Vagina (tissue), 2 donors: ENCODE measurements at places on chromosomes 7 and 10.

GRCh38 chr10:12484002-12484918 is 134.9 kb downstream of the CAMK1D start:
- DNase-seq: no peak

DNA sequence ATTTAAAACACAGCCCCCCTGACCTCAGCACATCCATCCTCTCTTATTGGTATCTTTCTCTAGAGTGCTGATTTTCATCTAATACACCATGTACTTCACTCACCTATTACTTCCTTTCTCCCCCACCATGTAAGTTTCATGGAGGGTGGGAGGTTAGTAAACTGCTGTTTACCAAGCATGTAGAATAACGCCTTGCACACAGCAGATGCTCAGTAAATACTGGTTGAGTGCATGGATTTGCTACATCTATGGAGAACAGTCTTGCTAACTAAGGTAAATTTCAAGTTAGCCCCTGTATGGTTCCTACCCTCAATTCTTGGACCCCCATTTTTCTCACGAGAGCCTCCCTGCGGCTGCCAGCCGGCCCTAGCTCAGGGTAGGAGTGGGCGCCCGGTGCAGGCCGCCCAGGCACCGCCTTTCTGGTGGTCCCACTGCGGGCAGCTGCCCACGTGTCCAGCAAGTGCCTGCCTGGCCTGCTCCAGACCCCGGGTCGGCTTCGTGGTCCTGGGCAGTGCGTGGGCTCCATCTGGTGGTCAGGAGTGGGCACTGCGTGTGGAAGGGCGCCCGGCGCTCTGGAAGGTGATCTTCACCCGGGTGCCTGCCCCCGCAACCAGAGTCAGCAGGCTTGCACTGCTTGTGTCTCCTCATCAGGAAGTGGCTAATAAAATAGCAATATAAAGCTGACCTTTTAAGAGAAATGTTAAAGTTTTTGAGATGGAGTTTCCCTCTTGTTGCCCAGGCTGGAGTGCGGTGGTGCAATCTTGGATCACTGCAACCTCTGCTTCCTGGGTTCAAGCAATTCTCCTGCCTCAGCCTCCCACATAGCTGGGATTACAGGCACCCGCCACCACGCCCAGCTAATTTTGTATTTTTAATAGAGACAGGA is 63.4 kb upstream of the DNAJB6 start:
- DNase-seq: no peak

GRCh38 chr7:17406738-17407137 is 108.3 kb downstream of the AHR start:
- DNase-seq: no peak

DNA sequence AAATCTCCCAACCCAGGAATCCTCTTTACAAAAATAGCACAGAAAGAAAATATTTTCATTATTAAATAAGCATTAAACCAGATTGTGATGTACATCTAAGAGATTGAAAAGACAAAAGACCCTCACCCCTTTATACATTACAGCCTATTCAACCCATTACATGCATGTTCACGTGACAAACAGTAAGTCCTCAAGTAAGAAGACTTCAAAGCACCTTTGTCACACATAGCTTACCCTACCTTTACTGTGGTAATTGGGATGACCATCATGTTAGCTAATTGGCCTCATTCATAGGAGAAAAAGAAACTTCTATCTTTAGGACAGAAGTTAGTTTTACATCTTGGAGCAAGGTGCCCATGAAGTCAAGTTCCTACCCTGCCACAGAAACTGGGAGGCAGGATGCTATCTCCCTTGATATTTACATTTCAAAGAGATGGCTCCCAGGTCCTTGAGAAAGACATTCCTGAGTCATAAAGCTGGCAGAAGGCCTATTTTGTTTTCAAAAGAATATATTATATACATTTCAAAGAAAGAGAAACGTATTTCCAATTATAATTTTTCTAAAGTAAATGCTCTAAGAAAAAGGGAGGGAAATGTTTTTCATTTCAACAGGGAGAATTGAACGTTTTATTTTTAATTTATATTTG is 48.1 kb downstream of the GNAI1 start:
- no peak for DNase-seq

- DNase-seq: no peak
These were observed 336.6 kb downstream of the HGF start for GRCh38 chr7:81433206-81433605.

- DNase-seq: no peak
These were observed 9.7 kb upstream of the PURB start for GRCh38 chr7:44894888-44895580.

GRCh38 chr10:23198940-23199767 is 7.0 kb downstream of the PTF1A start:
- peak; percentile 58 for DNase-seq

- DNase-seq: no peak
These were observed 609 bp upstream of the PNLIP start for GRCh38 chr10:116545122-116545521.

- DNase-seq: no peak
These were observed 187.4 kb upstream of the GRB10 start for GRCh38 chr7:50970092-50970491.

DNA sequence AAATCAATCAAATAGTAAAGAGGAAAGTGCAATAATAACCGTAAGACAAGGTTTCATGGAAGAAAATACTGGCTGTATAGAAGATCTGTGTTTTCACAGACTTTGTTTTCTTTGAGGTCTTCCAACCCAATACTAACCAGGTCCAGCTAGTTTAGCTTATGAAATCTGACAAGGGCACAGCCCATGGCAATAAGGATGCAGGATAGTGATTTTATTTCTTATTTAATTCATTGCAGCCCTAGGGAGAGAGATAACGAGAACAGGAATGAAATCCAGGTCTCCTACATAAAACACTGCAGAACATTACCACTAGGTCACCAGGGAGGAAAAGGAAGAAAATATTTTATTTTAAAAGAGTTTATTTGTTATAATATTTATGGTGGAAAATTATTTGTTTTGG is 145.1 kb downstream of the DNAJC1 start:
- DNase-seq: no peak

GRCh38 chr7:31633467-31633866 is 53.5 kb upstream of the PPP1R17 start:
- no peak for DNase-seq

DNA sequence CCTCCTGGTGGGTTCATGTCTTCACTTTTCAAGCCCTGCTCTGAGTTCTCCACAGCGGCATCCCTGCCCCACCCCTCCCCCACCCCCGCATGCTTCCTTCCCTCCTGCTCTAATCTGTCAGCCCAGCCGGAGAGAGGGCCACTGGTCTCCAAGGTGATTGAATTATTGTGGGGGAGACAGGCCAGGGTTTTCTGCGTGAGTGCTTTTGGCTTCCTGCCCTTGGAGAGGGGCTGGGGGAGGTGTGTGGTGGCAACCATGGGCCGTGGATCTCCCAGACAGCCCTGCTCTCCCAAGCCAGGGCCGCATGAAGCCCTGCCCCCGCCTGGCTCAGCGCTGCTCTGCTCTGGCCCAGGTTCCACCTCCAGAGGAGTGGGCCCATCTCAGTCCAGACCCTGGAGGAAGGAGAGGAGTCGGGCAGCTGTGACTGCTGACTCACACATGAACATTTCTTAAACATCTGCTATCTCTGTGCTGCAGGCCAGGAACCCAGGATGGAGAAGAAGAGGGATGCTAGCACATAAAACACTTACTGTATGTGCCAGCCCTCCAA is 109.9 kb downstream of the ZMIZ1 start:
- DNase-seq: no peak

- DNase-seq: no peak
These were observed 135.8 kb downstream of the HBP1 start for GRCh38 chr7:107304636-107305035.

GRCh38 chr7:87318741-87319140 is 26.7 kb upstream of the CROT start:
- DNase-seq: no peak

DNA sequence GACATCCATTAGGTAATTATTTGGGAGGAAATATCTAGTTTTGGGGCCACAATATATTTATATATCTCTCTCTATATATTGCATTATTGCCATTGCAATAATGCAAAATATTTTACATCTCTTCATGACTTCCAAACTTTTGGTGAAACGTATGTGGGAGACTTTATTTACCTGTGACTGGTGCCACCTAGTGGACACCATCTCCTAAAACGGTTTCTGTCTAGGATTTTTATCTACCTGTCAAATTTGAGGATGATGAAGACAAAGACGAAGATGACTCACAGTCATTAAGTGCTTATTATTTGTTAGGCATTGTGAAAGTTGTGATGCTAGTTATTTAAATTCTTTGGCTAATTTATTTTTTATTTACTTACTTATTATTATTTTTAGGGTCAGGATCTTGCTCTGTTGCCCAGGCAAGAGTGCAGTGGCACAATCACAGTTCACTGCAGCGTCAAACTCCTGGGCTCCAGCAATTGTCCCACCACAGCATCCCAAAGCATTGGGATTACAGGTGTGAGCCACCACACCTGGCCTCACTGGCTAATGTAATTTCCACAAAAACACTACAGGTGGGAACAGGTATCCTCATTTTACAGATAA is 18.7 kb upstream of the CBLL1 start:
- no peak for DNase-seq

DNA sequence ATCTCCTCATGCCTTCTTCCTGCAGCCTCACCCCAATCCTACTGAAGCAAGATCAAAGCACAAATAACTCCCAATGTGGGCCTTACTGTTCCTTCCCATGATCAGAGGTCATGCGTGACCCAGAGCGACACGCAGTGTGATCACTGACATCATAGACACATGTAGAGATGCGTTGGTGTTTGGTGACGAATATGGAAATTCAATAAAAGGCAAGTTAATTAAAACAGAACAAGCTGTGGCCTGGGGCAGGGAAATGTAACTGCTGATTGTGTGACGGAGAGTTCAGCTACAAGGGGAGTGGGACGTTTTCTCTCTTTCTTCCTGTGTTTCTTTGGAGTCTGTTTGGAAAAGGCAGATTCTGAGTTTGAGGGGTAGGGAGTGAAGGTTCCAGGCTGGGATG is 34.8 kb upstream of the CARD11 start:
- DNase-seq: no peak

GRCh38 chr7:21243265-21243664 is 184.6 kb upstream of the SP4 start:
- DNase-seq: no peak

GRCh38 chr10:17181751-17182150 is 19.7 kb downstream of the TRDMT1 start:
- no peak for DNase-seq

DNA sequence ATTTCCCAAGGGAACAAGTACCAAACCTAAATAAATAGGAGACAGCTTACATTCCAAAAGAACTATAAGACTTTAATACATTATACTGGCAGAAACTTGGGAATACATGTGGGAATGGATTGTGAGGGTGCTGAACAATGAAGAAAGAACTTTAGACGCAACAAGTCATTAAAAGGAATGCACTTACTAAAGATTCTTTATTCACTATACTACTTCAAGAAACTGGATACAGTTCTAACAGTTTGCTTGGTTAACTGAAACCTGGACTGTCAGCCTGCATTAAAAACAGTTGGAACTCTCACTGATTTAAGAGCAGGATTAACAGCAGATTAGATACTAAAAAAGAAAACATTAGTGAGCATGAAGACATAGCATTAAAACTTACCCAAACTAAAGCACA is 12.0 kb downstream of the CACUL1 start:
- DNase-seq: no peak

DNA sequence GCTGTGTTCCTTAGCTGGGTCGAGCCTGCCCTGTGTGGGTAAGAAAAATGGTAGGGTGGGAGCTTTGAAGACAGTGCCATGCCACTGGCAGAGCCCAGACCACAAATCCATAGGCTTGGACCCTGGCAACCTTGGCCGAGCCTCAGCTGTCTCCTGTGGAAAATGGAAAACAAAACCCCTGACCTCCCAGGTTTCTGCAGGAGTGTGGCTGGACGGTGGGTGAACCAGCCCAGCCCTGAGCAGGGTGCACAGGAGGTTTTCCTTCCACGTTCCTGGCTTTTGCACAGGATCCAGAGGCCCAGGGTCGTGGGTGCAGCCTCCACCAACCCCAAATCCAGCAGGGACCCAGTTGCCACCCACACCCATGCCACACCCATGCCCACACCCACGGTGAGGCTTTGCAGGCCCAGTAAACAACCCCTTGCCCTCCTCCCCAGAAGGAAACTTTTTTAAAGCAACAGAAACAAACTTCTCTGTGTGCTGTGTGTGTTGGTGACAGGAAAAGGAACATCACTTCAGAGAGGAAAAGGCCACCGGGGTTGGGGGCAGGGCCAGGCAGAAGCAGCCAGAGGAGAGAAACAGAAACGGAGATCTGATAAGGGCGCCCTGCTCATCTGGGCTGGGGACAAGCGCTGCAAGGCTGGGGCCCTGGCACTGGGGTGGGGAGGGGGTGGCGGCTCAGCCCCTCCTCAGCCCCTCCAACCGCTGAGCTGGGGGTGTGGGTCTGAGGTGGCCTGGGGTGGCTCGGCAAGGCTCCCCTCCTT is 20.7 kb upstream of the ZMIZ1 start:
- no peak for DNase-seq

DNA sequence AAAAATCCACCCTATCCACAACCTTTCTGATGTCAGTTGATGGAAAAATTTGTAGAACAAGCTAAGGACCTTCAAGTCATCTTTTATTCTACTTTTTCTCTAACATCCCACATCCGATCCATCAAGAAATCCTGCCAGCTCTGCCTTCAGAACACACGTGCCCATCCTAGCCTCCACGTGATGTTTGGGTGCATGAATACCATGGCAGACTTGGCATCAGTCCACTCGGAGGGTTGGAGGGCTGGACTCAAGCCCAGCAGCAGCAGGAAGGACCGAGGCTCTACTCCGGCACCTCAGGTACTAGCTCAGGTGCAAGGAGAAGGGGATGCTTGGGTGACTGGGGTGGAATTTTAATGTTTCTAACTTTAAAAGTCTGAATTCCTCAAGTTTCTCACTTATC is 428.6 kb downstream of the DPP6 start:
- no peak for DNase-seq

DNA sequence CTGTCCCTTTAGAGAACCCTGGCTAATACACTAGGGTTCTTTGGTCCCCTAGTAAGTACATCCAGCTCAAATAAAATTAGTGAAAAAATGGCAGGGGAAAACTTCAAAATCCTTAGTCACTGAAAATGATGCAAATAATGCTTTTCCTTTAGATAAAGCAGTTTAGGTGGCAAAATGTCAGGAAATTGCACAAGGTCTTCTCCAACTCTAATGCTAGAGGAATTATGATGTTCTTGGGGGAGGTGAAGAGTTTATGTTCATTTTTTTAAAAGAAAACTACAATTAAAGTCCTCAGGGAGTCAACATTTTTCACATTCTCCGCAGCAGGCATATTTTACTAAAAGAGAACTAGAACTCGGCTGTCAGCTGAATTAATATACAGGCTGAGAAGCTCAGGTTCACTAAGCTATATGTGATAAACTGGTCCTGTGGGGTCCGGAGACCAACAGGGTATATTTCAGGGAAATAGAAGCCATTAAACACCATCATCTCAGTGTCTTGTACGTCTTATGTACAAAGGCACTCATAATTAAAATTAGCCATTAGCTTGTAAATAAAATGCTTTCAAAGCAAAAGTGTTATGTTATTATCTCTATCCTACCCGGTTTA is 1164.7 kb upstream of the AUTS2 start:
- DNase-seq: no peak

- DNase-seq: peak; percentile 42
These were observed 127.7 kb downstream of the ADARB2 start for GRCh38 chr10:1609648-1609970.

- DNase-seq: no peak
These were observed 32.3 kb downstream of the REEP3 start for GRCh38 chr10:63553473-63553872.
